HEK293T (cell line): ENCODE measurements at places on chromosomes 7 and 10.

DNA sequence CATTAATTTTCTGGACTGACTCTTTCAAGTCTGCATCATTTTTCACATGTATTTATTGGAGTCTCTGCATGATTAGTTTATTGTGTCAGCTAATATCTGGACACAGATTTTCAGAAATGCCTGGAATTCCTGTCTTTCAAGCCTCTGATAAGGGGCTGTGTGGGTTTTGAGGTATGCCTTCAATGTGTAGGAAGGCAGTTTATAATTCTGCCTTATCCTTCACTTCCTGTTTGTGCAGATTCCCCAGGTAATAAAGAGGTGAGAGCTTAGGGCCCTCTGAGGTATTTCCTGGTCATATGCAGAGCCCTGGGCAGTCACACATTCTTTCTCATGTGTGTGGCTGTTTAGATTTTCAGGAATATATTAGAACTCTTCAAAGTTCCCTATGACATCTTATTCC, 79.4 kb upstream of the PRKCQ start:
- DNase-seq = no peak

GRCh38 chr7:129163875-129164544, 19.5 kb downstream of the TSPAN33 start:
- peak; percentile 47 for DNase-seq

DNA sequence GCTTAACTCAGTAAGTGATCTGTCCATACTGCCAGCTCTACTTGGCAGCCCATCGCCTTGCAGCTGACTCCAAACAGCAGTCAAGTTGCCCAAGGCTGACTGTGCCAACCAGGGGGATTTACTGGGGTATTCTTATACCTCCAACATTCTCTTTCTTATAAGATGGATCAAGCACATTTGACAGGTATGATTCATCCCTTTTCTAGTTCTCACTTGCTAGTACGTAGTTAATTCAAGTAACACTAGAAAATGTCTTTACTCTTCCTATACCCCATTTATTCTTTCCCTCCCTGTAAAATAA, 77.0 kb downstream of the SLC25A13 start:
- DNase-seq = no peak

DNA sequence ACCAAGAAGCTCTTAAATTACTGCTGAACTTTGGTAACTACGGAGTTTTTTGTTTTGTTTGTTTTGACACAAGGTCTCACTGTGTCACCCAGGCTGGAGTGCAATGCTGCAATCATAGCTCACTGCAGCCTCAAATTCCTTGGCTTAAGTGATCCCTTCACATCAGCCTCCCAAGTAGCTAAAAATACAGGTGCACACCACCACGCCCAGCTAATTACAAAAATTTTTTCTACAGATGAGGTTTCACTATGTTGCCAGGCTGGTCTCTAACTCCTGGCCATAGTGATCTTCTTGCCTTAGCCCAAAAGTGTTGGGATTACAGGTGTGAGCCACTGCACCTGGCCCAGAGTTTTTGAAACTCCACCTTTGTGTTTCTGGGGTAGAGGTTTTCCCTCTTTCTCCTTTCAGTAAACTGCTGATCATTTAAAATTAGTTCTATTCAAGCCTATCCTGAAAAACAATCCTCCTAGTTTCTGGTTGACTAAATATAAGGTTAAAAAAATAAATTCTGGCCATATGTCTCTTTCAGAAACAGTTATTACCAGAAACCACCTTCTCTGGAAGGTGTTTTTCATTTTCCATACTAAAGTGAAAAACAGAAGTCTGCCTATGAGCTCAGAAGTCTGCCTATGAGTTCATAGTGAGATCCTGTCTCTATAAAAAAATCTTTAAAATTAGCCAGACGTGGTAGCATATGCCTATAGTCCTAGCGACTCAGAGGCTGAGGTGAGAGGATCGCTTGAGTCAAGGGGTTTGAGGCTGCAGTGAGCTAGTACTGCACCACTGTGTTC, 63.9 kb downstream of the VOPP1 start:
- DNase-seq = no peak

DNA sequence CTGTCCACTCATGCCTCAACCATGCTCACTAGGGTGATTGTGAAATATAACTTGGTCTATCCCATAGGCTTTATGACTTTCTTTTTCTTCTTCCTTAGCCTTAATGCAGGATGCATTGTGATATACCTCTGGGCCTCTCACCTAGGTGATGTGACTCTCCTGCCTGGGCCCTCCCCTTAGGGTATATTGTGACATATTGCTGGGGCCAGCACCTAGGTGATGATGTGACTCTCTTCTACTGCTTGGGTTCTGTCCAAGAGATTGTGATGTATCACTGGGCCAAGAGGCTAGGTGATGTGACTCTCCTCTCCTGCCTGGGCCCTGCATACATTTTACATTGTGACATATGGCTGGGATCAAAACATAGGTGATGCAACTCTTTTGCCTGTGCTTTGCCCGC, 14.7 kb upstream of the ZNF107 start:
- no peak for DNase-seq

DNA sequence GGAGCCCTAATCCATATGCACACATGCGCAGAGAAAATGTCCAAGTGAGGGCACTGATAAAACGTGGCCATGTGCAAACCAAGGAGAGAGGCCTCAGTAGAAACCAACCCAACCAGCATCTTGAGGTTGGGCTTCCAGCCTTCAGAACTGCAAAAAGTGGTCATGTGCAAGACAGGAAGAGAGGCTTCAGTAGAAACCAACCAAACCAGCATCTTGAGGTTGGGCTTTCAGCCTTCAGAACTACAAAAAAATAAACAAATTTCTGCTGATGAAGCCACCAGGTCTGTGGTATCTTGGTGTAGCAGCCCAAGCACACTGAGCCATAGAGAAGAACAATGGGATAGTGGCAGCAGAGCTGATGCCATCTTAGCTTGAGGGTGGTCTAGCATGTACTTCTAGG, 371.5 kb downstream of the CALN1 start:
- no peak for DNase-seq

- no peak for DNase-seq
Measured at GRCh38 chr10:1602037-1602484, 135.3 kb downstream of the ADARB2 start.

DNA sequence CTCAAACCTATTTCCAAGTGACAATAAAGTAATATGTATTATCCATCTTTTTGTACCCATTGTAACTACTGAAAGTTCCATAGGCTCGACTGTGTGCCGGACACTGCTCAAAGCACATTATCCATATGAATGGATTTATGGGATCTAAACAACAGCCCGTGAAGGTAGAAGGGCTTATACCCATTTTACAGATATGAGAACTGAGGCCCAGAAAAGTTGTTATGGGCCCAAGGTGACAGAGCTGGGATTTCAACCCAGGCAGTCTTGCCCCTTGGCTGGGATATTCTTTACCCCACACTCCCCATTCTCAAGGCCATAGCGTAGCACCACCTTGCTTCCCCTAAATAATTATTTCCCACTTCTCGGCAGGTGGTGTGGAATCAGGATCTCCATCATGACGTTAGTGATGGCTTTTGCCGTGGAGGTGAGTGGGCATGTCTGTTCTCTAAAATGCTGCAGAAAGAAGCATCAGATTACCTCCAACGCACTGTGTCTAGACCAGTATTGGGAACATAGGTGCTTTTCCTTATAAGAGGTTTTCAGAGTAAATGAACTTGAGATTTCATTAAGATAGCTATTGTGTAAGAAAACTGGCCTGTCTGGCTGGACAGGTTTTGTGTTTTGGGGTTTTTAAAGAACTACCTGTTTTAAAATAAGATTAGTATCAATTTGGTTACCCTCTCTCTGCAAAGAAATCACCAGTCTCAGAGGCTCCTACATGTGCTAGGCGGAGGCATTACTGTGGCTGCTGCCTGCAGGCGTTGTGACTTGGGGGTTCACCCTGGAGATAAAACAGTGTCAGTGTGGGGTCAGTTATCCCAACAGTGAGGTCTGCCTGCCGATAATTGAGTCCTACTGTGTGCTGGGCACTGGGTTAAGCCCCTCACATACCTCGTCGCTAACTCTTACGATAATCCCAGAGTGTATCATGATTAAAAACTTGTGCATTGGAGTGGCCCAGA, 85.1 kb upstream of the SDK1 start:
- DNase-seq = no peak

GRCh38 chr7:157954901-157955300, 618.1 kb downstream of the DNAJB6 start:
- no peak for DNase-seq

GRCh38 chr7:12475362-12476063, 71.8 kb upstream of the VWDE start:
- DNase-seq = no peak

DNA sequence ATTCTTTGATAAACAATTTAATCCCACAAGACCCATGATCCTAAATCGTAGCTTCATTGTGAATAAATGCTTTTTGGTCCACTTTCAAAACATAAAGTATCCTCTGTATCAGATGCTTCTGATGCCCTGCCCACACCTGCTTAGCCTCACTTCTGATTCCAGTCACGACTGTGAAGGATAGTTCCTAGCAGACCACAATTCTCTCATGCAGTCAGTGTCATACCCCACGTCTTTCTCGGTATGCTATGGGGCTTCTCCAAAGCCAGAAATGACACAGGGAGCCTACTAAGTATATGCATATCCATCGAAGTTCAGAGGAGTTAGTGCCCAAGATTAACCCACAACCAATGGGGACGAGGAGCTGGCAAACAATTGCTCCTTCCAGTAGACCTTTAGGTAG, 27.6 kb upstream of the CTNNA3 start:
- DNase-seq = no peak

DNA sequence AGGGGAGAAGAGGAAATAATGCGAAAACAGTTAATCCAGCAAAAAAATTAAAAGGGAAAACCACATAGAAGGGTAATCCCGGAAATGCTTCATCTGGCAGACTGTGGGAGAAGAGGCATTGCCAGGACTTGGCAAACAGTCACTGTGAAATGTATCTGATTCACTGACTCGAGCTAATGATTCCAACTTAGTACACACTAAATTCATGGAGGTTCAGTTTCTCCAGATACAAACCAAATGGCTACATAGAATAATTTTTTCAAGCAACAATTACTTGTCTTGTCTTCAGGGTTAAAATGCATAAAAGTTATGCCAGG, 36.4 kb downstream of the GDI2 start:
- DNase-seq = no peak

DNA sequence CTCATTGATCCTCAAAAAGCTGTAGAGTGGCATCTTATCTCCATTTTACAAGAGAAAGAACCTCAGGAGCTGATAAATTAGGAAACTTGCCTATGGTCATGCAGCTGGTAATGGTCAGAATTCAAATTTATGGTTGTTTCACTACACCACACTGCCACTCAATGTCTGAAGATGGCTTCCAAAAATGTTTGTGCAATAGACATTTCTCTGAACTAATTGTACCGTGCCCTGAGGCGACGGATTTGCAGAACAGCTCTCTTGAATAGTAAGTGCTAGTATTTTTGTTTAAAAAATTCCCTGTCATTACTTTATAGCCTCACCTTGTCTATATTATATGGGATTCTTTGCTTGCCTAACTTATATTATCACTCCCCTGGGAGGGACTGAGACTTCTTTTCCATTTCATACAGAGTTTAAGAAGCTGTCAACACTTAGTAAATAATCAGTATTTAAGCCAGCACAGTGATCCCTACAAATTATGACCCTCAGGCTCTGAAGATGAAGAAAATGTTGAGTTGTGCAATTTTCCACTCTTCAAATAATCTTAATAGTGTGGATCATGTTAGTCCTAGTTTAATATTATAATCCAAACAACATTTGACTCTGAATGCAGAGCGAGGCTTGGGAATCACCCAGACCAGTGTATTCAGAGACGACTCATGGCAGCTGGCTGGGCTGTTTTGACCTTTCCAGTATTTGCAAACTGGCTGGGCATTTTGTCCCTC, 346.6 kb downstream of the PTEN start:
- DNase-seq = no peak

- DNase-seq = no peak
Measured at GRCh38 chr10:19775296-19775695, 40.9 kb upstream of the PLXDC2 start.

DNA sequence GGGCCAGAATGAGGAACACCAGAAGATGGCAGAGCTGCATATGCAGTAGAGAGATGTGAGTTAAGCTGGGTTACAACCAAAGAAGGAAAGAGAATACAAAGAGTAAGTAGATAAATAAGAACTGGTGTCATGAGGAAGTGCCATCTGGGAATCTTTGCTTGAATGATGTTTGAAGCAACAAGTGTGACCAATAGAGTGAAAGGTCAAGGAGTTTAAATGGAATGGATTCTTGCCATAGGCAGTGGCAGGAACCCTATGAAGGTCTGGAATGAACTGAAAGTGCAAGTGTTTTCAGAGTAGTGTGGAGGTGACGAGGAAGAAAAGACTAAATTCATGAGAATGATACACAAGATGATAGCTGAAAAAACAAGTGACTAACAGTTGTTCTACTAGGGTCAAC, 21.6 kb downstream of the MEST start:
- no peak for DNase-seq

GRCh38 chr7:33862946-33863814, 42.2 kb upstream of the BMPER start:
- no peak for DNase-seq

DNA sequence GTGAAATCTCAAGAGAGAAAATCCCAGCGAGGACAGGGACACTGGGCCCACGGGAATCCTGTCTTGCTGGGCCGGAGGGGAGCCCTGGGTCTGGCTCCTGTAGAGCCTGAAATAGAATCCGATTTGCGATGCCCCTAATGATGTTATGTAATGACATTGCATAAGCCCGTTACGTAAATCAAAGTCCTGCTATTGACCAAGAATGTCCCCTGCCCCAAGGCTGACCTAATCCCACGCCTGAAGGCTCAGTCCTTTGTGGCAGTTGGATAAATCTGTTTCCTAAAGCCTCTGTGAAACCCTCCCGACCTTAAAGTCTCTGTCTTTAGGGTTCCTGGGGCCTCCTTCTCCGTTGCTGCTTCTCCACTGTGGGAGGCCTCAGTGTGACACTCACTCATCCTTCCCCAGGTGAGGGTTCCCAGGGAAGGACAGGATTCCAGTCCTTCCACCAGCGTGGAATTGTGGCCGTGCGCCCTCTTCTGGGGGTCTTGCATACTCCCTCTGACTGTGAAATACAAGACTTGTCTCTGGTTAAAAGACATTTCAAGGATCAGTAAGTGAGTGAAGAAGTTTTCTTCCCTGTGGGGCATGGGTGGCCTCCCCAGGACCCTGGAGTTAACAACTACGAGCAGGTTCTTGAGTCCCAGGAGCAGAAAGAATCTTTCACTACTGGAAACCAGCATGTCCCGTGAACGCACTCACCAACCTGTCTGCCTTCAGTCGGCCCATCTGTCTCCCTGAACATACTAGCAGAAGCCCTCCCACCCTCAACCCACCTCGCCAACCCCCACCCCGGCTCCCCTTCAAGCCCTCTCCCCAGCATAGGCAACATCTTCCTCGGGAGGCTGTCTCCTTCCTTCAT, 19.8 kb downstream of the ZNF467 start:
- peak; percentile 79 for DNase-seq

DNA sequence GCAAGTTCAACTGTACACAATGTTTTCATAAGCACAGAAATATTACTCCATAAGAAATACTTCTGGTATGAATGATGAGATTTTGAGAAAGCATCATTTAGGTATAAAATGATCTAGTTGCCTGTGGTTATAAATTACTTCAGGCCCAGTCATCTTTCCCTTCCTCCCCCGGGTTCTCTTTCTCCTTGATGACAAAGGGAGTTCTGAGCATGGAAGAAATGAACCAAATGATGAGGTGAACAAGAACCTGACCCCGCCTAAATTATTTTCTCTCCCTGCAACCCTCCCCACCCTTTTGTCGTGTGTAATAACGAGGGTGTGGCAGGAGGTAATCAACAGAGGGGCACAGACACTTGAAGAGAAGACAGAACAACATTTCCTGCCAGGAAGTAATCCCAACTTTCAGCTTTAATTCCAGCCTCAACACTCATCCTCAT, 319.6 kb upstream of the SP8 start:
- no peak for DNase-seq

- DNase-seq = no peak
Measured at GRCh38 chr7:81183326-81183725, 264.5 kb upstream of the SEMA3C start.
